Right hindlimb (tissue), 1 donor: ENCODE measurements at places on chromosomes 13 and 19.

DNA sequence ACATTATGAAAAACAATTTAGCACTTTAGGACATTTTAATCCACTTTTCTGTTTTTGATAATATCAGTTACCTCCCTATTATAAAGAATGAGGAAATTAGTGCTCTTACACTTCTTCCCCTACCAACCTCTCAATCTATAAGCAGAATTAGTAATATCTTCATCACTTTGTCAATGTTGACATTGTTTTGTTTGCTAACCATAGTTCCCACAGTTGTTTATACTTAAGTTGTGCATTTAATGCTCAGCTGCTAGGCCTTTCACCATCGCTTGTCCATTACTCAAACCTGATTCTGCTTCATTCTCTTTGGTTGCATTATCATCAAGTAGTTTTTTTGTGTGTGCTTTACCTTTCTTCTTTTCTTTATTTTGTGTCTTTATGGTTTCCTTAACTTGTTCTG, 132.1 kb downstream of the CDK8 start:
- DNase-seq: no peak

DNA sequence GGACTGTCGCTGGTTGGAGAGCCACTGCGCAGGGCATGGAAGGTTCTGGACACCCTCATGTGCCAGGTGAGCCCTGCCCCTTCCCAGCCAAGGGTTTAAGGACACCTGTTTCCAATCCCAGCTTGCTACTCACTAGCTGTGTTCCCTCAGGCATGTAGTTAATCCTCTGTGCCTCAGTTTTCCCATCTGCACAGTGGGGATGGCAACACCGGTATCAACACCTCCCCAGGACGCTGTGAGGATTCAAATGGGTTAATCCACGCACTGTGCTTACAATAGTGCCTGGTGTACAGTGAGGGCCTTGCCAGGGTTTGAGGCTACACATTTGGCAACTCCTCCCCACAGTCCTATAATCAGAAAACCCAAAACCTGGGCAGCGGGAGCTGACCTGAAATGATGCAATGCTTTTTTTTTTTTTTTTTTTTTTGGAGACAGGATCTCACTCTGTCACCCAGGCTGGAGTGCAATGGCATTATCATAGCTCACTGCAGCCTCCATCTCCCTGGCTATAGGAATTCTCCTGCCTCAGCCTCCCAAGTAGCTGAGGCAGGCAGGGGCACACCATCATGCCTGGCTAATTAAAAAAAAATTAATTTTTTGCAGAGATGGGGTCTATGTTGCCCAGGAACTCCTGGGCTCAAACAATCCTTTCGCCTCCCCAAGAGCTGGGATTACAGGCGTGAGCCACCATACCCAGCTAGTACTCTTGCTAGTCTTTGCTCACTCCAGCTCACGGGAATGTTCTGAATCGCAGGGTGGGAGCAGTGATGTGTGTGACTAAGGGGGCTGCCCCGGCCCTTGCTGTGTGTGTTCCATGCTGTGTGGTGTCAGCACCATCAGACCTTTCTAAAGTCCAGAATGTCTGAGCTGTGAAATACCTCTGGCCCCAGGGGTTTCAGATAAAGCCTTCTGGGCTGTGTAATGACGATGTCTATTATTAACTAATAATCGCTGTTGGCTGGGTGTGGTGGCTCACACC, 2.3 kb downstream of the ACP4 start:
- DNase-seq: no peak

DNA sequence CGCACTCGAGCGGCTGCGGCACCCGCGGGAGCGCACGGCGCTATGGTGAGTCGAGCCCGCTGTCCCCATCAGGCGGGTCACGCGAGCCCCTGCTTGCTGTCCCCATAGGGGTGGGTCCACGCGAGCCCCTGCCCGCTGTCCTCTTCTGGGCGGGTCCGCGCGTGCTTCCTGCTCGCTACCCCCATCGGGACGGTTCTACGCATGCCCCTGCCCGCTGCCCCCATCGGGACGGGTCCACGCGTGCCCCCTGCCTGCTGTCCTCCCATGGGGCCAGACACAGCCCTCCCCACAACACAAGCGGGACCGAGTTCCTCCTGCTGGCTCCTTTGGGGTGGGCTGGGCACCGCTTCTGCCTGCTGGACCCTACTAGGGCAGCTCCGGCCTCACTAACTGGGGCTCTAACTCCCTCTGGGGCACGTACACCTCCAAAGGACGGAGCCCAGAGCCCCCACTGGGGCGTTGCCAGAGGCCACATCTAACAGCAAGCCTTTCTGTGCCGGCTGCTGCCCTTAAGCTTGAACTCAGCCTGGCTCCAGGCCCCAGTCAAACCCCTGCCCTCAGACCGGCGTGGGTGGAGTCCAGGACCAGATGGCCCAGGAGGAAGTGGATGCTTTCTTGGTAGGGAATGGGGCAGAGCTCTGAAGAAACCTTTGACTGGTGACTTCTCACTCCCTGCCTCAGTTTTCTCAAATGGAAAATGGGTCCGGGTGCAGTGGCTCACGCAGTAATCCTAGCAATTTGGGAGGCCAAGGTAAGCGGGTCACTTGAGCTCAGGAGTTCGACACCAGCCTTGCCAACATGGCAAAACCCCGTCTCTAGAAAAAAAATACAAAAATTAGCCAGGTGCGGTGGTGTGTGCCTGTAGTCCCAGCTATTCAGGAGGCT, 722 bp downstream of the COLGALT1 start:
- DNase-seq: peak; percentile 72

GRCh38 chr13:37375724-37376123, 222.8 kb downstream of the POSTN start:
- DNase-seq: no peak

- no peak for DNase-seq
Measured at GRCh38 chr13:21583478-21583877, 20.5 kb downstream of the MICU2 start.

DNA sequence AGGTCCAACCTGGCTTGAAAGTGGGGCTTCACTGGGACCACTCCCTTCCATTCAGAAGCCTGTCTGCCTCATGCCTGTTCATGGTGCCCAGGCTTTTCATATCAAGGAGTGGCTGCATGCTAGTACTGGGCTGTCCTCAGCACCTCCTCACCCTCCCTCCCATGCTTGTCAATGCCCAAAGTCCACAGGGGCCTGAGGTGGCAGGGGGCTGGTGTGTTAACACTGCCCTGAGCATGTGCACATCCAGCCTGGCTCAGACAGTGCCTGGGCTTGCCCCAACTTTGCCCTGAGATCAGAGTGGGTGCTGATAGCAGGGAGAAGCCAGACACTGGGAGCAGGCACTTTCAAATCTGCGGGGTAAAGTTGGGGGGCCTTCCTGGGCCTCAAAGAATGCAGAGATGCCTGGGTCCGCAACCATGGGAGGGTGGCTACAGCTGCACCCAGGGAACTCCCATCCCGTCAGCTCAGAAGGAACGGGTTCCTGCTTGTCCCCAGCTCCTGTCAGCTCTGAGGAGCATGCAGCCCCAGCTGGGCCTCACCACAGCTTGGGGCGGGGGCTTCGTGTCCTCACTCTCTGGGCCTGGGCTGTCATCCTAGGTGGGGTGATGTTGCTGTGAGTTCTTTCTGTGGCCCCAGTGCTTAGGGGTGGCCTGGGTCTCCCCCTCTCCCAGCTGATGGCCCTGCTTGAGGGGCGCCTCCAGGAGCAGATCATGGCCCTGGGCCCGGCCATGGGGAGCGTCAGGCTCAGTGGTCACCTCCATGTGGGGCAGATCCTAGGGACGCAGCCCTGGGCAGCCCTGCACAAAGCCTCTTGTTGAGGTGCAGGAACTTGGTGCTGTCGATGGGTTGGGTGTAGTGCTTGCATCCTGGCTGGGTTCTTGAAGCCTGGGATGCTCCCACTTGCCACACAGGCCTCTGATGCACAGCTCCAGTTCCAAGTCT, 830.6 kb upstream of the SLITRK5 start:
- DNase-seq: no peak

GRCh38 chr13:112675366-112675756, 14.5 kb upstream of the ATP11A start:
- DNase-seq: no peak

DNA sequence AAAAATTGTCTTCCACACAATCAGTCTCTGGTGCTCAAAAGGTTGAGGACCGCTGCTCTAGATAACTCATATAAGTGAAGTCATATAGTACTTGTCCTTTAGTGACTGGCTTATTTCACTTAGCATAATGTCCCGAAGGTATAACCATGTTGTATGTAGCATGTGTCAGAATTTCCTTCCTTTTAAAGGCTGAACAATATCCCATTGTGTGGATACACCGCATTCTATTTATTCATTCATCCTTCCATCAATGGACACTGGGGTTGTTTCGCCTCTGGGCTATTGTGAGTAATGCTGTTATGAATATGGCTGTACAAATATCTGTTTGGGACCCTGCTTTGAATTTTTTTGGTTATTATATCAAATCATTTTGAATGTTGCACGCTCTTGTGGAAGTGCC, 4.6 kb upstream of the LYPD5 start:
- no peak for DNase-seq

- no peak for DNase-seq
Measured at GRCh38 chr13:30841154-30841553, 64.9 kb upstream of the MEDAG start.

GRCh38 chr19:11694533-11695439, 44.0 kb downstream of the ZNF823 start:
- DNase-seq: peak; percentile 97

DNA sequence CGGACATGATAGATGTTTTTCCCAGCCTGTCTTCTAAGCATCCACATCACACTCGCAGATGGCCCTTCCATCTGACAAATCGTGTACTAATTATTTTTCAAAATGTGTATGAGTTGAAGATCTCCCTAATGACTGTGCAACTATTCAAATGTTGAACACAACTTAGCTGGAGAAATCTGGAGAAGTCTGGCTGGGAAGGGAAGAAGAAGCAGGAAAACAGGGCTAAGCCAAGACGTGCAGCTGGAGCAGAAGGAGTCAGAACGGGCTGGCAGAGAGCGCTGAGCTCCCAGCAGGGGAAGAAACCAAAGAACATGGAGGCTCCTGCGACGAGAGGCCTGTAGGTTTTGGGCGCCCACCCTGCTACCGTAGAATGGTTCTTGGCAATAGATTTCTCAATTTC, 13.2 kb upstream of the LATS2 start:
- DNase-seq: peak; percentile 80

DNA sequence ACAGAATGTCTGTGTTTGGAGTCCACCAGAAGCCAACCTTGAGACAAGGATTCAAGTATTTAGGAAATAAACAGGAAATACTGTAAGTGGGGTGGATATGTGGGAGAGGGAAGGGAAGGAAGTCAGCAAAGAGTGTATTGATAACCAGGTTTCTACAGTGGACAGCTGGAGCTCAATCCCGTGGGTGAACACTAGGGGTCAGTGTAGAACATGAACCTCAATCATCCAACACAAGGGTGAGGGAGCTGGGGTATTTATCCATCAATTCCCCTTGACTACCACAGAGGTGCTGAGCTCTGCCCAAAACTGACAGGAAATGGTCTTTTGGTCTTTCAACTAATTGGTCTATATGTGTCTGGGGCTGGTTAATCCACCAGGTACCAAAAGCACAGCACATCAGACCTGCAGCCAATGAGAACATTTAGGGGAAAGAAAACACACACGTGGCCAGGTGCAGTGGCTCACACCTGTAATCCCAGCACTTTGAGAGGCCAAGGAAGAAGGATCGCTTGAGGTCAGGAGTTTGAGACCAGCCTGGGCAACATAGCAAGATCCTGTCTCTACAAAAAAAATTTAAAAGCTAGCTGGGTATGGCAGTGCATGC, 5.6 kb upstream of the SYDE1 start:
- no peak for DNase-seq

DNA sequence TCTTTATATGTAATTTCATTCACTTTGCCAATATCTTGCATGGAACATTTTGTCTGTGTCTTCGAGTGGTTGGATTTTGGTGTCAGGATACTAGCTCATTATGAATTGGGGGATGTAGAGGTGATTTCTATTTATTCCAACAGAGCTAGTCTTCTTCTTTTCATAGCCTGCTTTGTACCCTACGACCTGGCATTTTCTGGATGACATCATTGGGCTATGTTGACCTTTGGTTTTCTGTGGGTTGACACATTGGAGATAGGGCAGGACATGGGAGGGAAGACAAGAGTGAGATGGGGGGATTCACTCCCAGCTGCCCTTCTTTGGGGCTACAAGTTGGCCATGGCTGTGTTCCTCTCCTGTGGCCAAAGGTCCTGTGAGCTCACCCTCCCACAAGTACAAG, 38.0 kb downstream of the WTIP start:
- DNase-seq: no peak

- no peak for DNase-seq
Measured at GRCh38 chr19:14354445-14354844, 26.8 kb upstream of the ADGRE5 start.

- no peak for DNase-seq
Measured at GRCh38 chr13:93778548-93778947, 551.9 kb downstream of the GPC6 start.

DNA sequence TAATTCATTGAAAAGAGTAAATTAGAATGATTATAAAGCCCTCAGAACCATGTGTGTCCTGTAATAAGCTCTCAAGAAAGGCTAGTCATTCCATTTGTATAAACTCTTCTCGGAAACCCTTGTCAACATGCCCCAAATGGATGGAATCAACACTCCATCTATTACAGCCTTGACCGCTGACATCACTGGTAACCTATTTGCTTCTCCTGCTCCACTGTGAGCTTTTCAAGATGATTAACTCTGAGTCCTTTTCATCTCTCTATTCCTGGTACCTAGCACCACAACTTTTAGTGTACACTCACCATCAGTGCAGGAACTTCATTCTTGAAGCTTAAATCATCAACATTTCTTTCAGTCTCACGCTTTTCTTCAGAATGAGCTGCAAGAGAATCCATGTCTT, 612.0 kb downstream of the DCT start:
- DNase-seq: no peak

- no peak for DNase-seq
Measured at GRCh38 chr13:30141775-30142485, 165.4 kb downstream of the KATNAL1 start.

DNA sequence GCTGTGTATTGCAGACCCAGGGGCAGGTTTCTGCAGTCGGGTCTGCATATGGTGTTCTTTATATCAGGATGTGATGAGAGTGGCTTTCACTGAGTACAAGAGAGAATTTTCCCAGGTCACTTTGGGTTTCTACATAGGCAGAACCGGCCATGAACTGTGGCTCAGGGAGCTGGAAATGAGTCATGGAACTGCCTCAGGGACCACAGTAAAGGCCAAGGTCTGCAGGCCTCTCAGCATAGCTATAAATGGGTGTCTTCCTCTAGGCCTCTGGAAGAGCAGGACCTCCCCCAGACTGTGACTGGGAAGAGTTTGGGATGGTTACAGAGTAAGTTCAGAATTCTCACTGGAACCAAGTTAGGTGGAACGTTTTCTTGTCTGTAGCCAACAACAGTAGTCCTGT, 51.8 kb upstream of the ZNF681 start:
- DNase-seq: no peak

DNA sequence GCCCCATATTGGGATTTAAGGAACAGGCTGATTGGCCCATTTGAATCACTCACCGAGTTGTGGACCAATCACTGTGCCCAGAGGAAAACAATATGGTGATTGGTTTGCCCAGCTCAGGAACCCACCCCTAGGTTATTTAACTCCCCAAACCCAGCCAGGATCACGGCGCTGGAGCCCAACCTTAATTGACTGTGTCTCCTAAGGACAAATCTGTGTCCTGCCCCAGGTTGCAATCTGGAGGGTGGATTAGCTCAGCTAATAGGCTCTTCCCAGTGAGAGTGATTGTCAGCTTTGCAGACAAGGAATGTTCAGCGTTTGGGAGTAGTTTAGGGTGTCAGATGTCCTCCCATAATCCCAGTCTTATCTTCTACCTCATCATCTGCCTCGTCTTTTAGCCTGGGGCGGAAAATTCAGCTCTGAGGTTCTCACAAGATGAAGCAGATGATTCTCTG, 3.5 kb upstream of the ZNF358 start:
- no peak for DNase-seq

- DNase-seq: no peak
Measured at GRCh38 chr13:65725006-65725405, 1505.1 kb downstream of the PCDH9 start.
